ENCODE measurements at places on chromosomes 11 and 22.

DNA sequence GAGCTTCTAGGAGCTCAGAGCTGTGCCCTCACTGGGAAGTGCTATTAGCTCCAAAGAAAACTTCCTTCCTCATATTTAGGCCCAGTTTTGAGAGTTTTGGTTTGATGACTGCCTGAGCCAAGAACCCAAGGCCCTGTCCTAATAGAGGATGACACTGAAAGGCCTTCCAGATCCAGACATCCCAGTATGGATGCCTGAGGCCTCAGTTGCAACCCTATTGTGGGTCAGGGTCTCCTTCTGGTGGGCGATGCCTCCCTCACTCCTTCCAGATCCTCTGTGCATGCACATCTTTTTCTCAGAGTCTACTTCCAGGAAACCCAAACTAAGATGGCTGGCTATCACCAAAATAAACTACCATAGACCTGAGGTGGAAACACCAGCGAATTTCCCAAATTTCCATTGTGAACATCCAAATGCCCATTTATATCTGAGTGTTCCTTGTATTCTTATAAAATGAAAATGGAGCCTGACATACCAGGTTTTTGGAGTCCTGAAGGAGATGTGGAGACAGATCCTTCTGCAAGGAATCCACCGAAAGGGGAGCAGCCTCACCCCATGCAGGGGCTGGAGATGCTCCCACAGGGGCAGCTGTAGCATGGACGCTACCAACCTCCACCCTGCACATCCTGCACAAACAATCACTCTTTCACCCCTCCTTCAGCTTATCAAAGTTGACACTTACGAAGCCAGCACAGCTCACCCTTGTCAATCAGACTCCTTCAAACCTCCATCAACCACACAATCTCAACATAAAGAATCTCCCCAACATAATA lies 61.1 kb downstream of the GGTLC2 start:
- DNase-seq: no peak

DNA sequence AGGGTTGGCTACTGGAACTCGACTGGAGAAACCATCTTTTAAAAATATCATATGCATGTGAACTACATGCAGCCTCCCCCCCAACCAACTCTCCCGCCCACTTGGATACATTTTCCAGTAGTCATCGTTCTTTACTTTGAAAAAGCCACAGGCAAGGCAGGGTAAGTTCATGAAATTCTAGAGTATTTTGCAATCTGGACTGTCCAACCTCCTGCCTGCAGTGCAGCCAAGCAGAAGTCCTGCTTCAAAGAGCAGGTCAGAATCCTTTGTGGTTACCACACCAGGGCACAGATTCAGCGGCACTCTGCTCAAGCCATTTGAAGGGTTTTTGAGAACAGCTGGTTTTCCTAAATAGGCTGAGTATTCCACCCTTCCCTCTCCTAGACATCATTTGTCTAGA lies 12.1 kb downstream of the ELF5 start:
- DNase-seq: no peak

DNA sequence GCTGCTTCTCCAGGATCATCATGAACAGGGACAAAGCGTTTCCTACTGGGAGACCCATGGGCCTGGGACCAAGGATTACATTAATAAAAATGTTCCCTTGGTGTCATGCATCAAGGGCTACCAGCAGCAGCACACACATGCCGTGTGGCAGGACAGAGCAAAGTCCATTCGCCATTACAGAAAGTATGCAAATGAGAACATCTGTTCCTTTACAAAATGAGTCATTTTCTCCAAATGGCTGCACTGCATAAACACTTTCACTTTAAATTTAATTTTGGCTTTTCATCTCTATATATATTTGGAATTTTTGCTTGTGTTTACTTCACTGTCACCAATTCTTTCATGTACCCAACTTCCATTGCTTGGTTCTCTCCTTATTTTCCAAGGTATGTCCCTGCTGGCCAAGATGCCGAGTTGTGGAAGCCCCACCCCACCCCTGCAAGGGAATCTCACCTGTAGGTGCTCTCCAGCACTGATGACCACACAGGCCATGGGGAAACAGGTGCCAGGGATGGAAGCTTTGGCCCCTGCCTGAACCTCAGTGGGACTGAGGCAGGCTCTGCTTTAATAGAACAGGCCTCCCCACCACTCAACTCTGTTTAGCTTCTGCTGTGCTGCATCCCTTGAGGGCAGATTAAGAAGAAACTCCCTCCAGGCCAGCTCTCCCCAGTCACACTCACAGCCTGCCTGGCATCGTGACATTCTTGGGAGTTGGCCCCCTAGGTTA lies 15.6 kb upstream of the GNAZ start:
- DNase-seq: no peak

GRCh38 chr11:67997475-67997921 lies 6.4 kb downstream of the UNC93B1 start:
- no peak for DNase-seq

- DNase-seq: peak; percentile 42
Observed at GRCh38 chr11:94511932-94512781, at the start of gene C11orf97. Gene C11orf97, plus strand, starts transcription at chr11:94512461. Its CDS starts 68 bp downstream, at chr11:94512529.

GRCh38 chr11:82733444-82734119 lies at the start of gene FAM181B:
Gene FAM181B, minus strand, starts transcription at chr11:82733864. Its CDS starts 135 bp downstream, at chr11:82733729.
- DNase-seq: no peak

DNA sequence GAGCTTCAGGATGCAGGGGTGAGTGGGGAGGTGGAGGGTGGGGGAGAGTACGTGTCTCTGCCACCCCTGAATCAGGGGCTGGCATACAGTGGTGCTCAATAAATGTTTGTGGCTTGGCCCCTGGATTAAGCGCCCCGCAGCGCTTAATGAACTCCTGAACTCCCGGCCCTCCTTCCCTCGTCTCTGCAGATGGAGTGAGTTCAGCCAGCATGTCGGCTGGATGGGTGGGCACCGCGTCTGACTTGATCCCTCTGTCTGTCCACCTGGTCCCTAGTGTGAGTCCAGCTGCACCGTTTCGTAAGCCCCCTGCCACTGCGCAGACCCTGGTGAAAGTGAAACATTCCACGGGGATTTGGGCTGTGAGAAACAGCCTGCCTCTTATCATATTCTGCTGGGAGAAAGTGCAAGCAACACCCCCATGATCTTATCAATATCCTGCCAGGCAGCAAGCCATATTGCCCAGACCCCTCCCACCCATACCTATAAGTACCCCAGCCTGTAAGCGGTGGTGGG lies 12.0 kb upstream of the MRGPRD start:
- DNase-seq: no peak

- DNase-seq: peak; percentile 21
Observed at GRCh38 chr11:130315354-130315970, 745 bp upstream of the ZBTB44 start.

GRCh38 chr22:39467390-39467895 lies 10.6 kb downstream of the MGAT3 start:
- no peak for DNase-seq
